IMR-90 (cell line): ENCODE measurements at places on chromosomes 7 and 10. TPM values are rescaled to one million over a fixed set of nuclear protein-coding genes. Genes with fewer than 3 reads are reported as not detected.

Gene PON1
- not detected in 2 replicates for total RNA-seq

Gene WASL
- 2.3 and 5.3 TPM in 2 replicates for total RNA-seq

Gene SBDS
- total RNA-seq = 43.0 and 94.2 TPM in 2 replicates

Gene CACNB2
- 0.28 and 0.36 TPM in 2 replicates for total RNA-seq

Gene HILPDA
- 23.6 and 31.2 TPM in 2 replicates for total RNA-seq

Gene SFTPA1
- total RNA-seq = not detected in 2 replicates

Gene MTG1
- 38.0 and 38.5 TPM in 2 replicates for total RNA-seq

Gene TMEM213
- total RNA-seq = not detected in 2 replicates

Gene KCNIP2
- under 0.01 TPM in 1 of 2 replicates, not detected in the other for total RNA-seq

Gene SPACDR
- total RNA-seq = 0.54 and 1.1 TPM in 2 replicates

Gene CPVL
- not detected in 2 replicates for total RNA-seq

Gene FGFR2
- under 0.01 TPM in 1 of 2 replicates, not detected in the other for total RNA-seq

Gene TMEM176B
- not detected in 2 replicates for total RNA-seq

Gene CHAT
- total RNA-seq = not detected in 2 replicates

Gene TBX20
- 0.28 and 0.36 TPM in 2 replicates for total RNA-seq

Gene TEX47
- not detected in 2 replicates for total RNA-seq

Gene DHTKD1
- 20.3 and 27.8 TPM in 2 replicates for total RNA-seq

Gene UNCX
- not detected in 2 replicates for total RNA-seq

Gene SEMA3D
- 10.8 and 13.6 TPM in 2 replicates for total RNA-seq

Gene ZKSCAN1
- total RNA-seq = 30.3 and 40.7 TPM in 2 replicates

Gene MPP7
- 1.4 TPM in 2 replicates for total RNA-seq

Gene FLNC
- total RNA-seq = 116 and 139 TPM in 2 replicates

Gene SLC16A9
- 0.18 and 0.56 TPM in 2 replicates for total RNA-seq

Gene STEAP1B
- total RNA-seq = 13.8 and 21.1 TPM in 2 replicates

Gene TMEM229A
- total RNA-seq = not detected in 2 replicates

Gene TLX1
- not detected in 2 replicates for total RNA-seq

Gene CLDN3
- 0.18 TPM in 1 of 2 replicates, not detected in the other for total RNA-seq

Gene GPR26
- total RNA-seq = not detected in 2 replicates

Gene NEUROD6
- not detected in 2 replicates for total RNA-seq

Gene CFAP70
- total RNA-seq = 0.18 and 0.28 TPM in 2 replicates

Gene CREB3L2
- 35.8 and 42.3 TPM in 2 replicates for total RNA-seq

Gene SLC26A5
- not detected in 2 replicates for total RNA-seq

Gene ETV1
- 17.2 and 21.1 TPM in 2 replicates for total RNA-seq

Gene SNX10
- not detected in 2 replicates for total RNA-seq

Gene NUTM2E
- not detected in 2 replicates for total RNA-seq

Gene CCT6A
- total RNA-seq = 265 and 311 TPM in 2 replicates

Gene OAT
- total RNA-seq = 152 and 190 TPM in 2 replicates

Gene EPHB6
- total RNA-seq = under 0.01 TPM in 2 replicates

Gene TRIM50
- not detected in 2 replicates for total RNA-seq

Gene C7orf57
- not detected in 2 replicates for total RNA-seq

Gene RASA4B
- total RNA-seq = 1.8 and 3.3 TPM in 2 replicates

Gene PNLIP
- total RNA-seq = not detected in 2 replicates
